ENCODE measurements at places on chromosomes 3 and 15.

DNA sequence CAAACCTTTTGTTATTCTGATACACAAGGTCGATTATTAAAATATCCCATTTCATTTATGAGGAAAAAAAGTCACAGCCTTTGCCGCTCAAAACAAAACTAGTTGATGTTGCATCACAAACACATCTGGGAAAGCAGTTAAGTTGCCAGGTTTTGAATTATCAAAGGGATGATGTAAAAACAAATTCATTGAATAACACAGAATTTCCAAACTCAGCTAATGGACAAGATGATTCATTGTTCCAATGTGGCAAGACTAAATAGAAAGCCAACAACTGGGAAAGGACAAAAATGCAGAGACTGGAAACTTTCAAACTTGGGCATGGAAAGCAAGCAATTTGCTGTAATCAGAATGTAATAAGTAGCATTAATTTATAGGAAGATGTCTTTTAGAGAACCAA, 610.0 kb upstream of the ZNF385D start:
- DNase-seq = no peak

DNA sequence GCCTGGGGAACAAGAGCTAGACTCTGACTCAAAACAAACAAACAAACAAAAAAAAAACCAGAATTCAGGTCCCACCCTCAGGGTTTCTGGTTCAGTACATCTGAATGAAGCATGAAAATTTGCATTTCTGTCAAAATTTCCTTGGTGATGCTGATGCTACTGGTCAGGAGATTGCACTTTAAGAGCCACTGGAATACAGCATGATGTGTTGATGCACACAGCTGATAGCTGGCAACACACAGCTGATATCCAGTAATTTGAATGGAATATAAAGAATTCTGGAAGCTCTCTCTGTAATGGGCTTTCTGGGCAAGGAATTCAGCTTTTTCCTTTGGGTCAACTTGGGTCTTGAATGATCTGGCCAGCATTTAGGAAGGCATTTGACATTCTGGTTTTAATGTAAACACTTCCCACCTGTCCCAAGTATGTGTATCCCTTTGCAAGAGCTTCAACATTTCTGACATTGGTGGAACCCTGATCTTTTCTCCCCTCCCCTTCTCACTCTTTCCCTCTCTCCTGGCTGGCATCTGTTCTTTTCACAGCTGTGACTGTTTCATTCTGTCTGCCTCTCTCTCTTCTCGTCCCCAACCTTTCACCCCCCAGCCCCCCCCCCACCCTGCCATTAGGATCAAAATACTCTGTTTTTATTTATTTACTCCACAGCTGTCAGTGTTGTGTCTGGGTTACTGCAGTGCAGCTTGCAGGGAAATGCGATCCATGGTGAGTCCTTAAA, 189.5 kb downstream of the TPRG1 start:
- no peak for DNase-seq

GRCh38 chr15:39939487-39940452, 5.9 kb downstream of the EIF2AK4 start:
- DNase-seq = peak; percentile 8

DNA sequence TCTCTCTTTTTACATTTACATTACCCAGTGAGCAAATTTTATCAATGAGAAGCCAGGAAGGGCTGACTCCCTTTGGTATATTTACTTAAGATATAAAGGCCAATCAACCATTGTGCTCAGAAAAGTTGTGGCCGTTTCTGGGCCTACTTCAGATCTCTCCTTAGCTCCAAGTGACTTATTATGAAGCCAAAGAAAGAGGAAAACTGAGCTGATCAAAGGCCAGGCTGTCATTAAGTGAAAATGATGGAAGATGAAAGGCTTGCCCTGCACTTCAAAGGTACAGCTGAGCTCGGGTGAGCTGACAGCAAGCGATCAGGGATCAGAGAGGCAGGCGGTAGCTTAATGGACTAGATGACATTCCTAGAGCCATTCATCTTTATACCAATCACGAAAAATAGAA, 24.8 kb downstream of the VGLL4 start:
- DNase-seq = no peak

Measured in G401 (cell line).